Renal cortical epithelial cell (primary cell): ENCODE measurements at places on chromosomes 1 and 21.

DNA sequence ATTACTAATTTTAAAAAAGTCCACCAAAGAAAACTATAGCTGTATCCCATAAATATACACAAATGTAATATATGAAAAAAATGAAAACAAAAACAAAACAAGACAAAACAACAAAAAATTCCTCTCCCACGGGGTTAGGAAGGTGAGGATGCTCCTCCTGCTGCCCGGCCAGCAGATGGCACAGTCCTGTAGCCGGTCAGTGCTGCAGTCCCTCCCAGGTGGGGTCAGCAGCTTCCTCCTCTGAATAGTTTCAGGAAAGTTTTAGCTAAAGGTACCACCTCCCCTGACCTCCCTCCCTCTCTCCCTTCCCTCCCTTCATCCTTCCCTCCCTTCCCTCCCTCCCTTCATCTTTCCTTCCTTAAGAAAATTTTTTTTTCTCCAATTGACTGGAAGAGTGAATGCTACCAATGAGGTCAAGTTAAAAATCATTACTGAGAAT is 67.8 kb upstream of the BCL10 start:
- peak; percentile 64 for DNase-seq

GRCh38 chr1:104868794-104869193 is 1119.1 kb downstream of the AMY1C start:
- DNase-seq, result no peak

GRCh38 chr1:55781944-55782482 is 566.8 kb upstream of the USP24 start:
- DNase-seq, result peak; percentile 98

- no peak for DNase-seq
These were observed 22.4 kb upstream of the PALMD start for GRCh38 chr1:99623554-99623953.

DNA sequence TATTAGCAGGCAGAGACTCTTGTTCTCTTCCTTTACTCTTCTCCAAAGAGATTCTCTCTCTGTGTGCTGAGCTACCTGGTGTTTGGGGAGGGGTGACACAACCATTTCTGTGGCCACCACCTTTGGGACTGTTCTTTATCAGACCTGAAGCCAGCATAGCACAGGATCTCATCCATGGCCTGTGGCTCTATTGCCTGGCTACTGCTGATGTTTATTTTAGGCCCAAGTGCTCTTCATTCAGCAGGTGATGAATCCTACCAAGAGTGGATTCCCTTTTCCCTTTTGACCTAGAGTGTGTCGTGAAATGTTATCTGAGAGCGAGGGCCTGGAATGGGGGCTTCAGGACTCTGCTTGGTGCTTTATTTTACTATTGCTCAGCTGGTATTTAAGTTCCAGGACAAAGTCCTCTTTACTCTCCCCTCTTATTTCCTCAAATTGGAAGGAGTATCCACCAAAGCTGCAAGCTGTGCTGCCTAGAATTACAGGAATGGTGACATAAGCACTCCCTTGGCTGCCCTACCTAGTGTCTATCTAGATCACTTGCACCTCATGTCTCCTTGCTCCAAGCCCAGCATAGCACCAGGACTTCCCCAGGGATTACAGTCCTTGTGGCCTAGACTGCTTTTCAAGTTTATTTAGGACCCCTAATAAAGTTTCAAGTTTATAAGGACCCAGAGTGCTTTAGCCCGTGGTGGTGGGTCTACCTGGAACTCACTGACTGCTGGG is 94.7 kb upstream of the GPR52 start:
- DNase-seq, result no peak

DNA sequence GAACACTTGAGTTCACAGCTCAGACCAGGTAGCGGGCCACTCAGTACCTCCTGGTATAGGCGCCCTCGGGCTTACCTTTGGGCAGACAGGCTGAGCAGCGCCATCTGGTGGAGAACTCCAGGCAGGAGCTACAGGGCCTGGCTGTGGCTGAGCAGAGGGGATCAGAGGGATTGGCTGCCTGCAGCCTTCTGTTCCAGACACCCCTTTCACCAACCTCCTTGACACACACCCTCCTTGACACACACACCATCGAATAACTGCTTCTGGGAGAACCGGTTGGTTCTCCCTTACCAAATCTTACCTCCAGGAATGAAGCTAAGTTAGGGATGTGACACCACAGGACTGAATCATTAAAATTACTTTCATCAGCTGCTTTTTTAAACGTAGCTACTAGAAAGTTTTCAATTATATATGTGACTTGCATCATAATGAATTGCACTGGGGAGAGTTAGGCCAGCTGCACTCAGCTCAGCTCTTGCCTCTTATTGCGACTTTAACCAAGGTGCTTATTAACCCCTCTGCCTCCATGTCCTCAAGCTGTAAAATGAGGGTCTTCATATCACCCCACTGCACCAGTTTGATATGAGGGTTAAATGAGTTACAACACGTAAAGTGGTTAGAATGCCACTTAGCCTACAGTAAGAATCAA is 6.6 kb downstream of the LIN28A start:
- DNase-seq, result peak; percentile 53

DNA sequence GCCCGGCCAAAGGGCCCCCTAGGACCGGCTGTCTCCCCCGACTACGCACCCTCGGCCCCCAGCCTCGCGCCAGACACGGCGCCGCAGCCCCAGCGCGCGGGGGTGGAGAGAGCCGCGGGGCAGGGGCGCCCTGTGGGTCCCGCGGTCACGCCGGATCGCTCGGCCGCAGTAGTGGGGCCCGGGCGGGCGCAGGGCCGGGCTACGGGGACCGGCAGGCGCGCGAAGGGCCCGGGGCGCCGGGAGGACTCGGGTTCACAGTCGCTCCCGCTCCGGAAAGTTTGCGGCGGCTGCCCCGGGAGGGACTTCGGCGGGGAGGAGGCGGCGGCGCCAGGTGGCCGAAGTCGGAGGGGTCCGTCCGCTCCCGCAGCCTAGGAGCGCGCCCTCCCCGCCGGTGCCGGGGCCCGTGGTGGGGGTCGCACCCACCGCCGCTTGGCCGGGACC is 7.1 kb upstream of the ZNF669 start:
- DNase-seq, result no peak

DNA sequence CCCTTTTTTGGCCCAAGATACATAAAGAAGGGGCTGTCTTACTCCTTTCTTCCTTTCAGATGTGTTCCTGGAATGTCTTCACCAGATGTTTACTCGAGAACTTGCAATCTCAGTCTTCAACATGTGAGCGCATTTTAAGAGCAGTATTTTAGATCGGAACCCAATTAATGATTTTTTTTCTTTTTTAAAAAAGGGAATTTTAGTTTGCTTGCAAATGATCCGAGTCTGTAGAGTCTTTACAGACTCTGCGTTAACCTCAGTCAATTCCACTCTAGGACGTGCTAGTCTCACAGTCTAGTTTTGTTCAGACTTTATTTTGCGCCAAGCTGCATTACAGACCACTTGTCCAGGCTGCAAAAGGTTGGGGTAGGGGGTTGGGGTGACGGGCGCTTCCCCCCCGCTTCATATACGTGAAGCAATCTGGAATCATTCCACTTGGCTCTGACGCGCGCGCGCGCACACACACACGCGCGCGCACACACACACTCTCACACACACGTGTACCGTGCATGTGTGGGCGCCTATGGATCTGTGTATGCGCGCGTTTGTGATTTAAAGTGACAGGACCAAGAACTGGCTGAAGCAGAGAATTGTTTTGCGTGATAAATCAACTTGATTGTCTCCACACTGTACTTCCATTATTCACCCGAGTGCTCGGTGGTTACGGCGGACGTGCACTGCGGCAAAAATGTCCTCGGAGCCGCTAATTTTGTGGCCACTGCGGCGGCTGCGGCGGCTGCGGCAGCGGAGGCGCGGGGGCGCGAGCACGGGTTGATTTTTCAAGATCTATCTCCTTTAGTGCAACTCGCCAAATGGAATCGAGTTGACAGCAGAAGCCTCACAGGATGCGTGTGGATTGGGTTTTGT is 25.6 kb upstream of the NFIA start:
- no peak for DNase-seq

DNA sequence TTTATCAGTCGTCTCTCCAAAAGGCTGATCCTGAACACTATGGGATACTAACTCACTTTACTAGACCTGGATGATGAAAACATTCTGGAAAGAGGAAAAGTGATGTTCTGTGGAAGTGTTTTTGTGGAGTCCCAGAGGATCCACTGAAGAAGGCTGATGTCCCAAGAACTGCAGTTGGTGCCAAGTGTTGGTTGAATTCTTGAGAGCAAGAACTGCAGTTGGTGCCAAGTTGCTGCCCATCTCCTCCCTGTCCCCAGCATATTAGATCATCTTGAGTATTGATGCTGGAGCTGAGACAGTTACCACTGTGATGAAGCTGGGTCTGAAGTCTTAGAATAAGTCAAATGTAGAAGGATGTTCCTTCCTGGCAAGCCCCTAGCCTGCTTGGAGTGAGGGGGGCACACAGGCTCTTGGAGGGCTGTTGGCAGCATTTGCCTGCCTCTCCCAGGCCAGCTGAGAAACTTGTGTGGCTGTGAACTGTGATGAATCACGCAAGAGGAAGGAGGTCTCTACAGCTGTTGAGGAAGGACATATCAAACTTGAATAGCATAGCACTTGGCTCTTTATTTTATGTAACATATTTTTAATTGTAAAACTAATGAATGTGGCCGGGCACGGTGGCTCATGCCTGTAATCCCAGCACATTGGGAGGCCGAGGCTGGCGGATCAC is 48.1 kb downstream of the DNAJC6 start:
- no peak for DNase-seq

DNA sequence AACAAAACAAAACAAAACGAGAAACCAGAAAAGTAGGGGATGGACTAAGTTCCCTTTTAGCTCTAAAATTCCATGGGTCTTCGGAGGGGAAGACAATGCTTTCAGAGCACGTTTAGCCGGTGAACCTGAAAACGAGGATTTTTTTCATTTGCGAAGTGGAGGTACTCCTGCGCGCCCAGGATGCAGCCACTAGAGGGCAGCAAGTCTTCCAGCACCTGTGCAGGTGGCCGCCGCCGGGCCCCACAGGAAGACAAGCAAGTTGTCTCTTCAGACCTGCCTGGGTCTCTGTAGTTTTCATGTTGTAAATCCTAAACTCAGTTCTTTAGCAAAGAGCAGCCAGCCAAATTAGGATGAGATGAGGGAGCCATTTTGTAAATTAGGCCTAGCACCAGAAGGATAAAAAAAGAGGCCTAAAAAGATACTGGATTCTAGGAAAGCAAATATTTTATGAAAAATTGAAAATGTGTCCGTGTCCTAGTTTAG is 17.7 kb upstream of the SNX27 start:
- DNase-seq, result peak; percentile 39

DNA sequence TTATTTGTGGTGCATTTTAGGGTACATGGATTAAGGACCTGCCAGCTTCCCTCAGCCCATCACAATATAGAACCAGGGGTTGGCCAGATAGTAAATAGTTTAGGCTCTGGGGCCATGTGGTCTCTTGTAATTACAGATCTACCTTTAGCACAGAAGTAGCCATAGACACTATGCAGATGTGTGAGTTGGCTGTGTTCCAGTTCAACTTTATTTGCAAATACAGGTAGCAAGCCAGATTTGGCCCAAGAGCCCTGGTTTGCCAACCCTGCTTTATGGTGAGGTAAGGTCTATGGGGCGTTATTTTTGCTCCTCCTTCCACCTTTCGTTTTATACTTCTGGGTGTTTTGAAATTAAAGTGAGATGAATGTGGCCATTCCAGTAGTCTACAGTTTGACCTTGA is 48.7 kb downstream of the MRPS6 start:
- no peak for DNase-seq

DNA sequence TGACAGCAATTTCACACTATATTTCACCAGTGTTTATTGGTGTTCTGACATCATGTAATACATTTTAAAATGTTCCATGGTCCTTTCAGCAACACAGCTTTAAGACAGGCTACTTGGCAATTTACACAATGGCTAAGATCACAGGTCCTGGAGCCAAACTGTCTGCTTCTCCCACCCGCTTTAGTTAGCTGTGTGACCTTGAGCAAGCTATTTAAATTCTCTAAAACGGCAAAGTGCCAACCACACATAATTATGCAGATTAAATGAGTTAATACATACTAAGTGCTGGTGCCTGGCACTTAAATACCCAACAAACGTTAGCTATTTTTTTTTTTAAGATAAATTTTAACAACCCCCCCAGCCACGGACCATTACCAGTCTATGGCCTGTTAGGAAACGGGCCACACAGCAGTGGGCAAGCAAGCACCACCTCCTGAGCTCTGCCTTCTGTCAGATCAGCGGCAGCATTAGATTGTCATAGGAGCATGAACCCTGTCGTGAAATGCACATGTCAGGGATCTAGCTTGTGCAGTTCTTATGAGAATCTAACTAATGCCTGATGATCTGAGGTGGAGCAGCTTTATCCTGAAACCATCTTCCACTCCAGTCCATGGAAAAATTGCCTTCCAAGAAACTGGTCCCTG is 26.9 kb downstream of the SOD1 start:
- peak; percentile 16 for DNase-seq

- DNase-seq, result no peak
These were observed 576.9 kb downstream of the MATN1 start for GRCh38 chr1:30146448-30146847.

- DNase-seq, result peak; percentile 73
These were observed 122.3 kb upstream of the TMPRSS2 start for GRCh38 chr21:41630249-41630648.

GRCh38 chr1:174550296-174550695 is 102.5 kb downstream of the GPR52 start:
- DNase-seq, result peak; percentile 52

- peak; percentile 50 for DNase-seq
These were observed 155.9 kb downstream of the LYPLAL1 start for GRCh38 chr1:219329578-219329977.

DNA sequence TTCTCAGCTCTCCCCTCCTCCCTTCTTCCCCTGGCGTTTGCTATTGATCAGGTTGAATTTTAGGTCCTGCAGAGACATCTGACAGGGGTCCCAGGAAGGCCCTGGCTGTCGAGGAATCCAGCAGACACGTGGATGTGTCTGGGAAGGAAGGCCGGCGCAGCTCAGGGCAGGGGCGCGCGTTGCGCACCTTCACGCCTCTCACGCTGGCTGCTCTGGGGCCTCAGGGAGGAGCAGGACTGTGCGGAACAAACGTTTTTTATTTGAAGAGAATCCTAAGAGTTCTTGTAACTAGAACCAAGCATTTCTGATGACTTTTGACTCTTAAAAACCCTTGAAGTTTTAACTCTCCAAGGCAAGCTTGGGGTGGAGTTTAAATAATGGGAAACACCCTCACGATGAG is 54.2 kb downstream of the SLC37A1 start:
- DNase-seq, result no peak

GRCh38 chr1:152411134-152411533 is 2.9 kb downstream of the CRNN start:
- DNase-seq, result no peak

GRCh38 chr1:151534662-151535278 is 5.3 kb upstream of the TUFT1 start:
- peak; percentile 51 for DNase-seq

- peak; percentile 85 for DNase-seq
These were observed 62.0 kb upstream of the MACF1 start for GRCh38 chr1:39142401-39143060.
